ENCODE measurements at places on chromosomes 6 and 20.
A peak's percentile ranks its signal among the peaks of the same experiment; 100 is the strongest.

GRCh38 chr6:20814494-20814893 lies 280.2 kb downstream of the CDKAL1 start:
- no peak for DNase-seq

DNA sequence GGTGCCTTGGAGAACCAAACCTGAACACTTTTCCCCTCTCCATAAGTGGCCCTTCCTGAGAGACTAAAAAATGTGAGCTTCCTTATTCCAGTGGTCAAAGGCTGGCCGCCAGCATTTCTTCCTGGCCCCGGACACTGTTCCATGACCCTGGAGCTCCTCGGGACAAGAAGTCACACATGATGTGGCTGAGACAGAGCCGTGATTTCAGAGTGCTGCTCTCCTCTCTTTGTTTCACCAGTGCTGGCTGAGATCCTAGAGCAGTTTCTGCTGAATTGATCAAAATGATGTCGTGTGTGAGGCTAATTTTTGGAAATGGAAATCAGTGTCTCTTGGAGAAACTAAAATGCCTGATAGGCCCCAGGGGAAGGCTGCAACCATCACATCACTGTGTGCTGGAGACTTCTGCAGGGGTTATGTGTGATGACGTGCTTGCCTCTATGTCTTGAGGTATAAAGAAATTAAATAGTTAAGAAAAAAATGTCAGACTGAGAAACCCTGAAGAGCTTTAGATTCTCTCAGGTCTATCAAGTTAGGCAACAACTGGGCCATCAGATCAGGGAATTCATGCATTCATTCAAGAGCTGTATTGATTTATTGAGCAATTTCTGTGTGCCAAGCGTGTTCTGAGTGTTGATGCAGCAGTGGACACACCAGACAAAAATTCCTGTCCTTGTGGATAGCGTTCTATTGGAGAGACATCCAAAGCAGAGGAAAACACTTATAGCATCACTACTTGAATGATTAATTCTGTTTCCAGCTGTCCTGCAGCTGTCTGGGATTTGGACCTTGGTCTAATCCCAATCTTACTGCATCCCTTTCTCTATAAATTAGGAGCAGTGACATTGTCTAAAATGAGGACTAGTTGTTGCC lies 72.7 kb upstream of the CCN6 start:
- DNase-seq: no peak

DNA sequence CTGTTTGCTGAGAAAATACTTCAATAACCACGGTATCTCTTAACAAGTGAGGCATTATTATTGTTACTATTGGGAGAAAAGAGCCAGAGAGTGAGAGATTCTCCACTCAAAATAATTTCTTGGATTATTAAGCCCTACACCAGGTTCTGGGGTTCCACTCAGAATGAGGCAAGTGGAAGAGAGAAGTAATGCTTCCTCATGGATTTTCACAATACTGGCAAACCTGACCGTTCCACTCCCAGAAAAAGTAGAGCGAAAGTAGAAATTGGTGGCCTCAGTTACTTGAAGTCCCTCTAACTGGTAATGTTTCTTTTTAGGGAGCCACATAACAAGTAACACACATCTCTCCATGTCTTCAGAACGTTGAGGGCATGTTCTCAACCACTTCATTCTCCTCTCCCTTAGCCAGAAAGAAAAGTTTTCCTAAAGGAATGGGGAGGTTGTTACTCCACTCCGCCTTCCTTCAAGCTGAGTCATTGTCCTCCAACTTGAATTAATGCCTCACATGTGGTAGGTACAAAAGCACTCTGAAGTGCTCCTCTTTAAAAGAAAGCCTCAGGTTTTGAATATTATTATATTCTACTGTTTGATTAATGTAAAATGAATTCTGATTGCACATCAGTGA lies 1.9 kb downstream of the BAG2 start:
- no peak for DNase-seq

DNA sequence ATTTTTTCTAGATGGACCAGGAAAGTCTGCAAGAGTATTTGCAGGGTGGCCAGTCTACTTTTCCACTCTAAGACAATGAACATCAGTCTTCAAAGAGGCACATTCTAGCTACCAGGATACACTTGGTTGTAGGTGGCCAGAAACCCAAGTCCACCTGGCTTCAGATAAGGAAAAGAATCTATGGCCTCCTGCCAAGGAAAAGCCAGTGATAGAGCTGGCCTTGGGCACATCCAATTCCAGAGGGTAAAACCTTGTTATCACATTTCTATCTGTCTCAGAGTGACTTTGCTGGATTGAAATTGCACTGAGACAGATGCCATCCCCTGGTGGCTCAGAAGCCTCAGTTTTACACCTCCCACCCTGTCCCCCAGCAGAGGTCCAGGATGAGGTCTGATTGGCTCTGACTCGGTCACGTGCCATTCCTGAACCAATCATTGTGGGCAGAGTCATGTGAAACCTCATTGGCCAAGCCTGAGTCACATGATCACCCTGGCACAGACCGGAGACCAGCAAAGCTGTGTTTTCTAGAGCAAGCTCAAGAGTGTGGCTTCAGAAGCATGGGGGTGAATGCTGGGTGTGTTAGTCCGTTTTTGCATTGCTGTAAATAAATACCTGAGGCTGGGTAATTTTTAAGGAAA lies 497.4 kb upstream of the SULF2 start:
- DNase-seq: no peak

DNA sequence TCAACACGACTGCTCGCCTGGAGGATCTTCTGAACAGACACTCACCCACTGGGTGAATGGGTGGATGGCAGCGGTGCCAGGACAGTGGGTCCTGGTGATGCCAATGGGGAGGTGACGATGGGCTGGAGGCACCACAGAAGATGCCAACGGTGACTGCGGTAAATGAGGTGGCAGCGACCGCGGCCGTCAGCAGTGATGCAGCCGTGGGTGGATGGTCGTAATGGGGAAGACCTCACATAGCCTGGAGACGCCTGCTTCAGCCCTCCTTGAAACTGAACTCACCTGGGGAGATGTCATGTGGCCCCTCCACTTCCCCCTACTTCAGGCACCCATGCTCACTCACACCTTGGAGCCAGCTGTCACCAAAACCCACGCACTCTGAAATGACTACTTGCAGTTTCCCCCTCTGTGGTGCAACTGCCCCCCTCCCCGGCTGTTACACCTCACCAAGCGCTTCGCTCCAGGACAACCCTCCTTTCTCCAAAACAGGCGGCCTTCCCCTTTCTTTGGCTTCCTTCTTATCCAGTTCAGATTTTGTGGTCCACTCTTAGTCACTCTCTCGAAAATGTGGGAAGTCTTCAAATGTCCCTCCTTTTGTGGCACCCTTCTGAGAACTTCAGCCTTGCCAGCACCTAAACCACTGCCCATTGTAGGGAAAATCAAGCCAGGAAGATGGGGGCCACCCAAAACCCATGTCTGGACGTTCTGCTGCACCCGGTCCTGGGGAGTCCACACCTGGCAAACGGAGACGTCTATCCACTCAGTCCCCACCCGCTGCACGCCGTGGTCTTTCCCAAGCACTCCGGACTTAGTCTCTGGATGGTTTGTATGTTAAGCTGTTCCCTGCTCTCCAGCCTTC lies 10.4 kb upstream of the ABHD16B start:
- peak; percentile 68 for DNase-seq

Measured in activated naive CD4-positive, alpha-beta T cell treated with Interleukin-2 at 50 U/mL for 16 hours (primary cell).